ENCODE measurements at places on chromosomes 11 and 22.

DNA sequence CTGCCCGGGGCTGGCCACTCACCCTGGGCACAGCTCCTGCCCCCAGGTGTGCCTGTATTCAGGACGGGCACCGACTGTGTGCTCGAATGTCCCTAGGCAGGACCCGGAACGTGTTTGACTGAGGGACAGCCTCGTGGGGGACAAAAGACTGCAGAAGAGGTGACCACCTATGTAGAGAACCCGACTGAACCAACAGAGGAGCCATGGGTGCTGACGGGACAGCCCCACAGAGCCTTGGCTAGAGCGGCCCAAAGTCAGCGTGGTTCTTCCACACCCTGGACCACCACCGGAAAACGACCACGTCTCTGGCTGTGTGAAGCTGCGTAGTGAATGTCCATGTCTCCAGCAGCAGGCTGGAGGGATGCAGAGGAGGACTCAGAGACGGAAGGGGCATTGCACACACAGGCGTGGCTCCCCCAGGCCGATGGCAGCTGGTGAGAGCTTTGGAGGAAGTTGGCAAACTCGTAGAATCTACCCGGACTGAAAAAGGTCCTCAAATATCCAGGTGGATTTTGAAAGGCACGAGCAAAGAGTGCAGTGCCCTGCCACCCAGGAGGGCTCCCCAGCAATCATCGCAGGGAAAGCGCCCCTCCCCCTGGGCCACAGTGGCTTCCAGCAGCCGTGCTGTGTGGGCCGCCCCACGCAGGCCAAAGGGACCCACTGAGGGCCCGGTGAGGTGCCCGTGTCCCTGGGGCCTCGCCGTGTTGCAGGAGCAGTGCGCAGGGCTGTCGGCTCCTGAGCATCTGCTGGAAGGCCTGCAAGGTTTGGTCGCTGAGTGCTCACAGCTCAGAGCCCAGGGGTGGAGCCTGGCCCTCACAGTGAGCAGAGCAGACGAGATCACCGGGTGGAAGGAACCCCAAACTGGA, 17.5 kb upstream of the MUC5B start:
- DNase-seq = no peak

- no peak for DNase-seq
Observed at GRCh38 chr11:83493917-83494316, 207.8 kb upstream of the CCDC90B start.

GRCh38 chr22:17397756-17398547, 28.7 kb downstream of the CECR2 start:
- DNase-seq = no peak

GRCh38 chr22:23376256-23376655, 195.9 kb downstream of the BCR start:
- DNase-seq = no peak

- DNase-seq = no peak
Observed at GRCh38 chr11:12922418-12922817, 86.7 kb upstream of the RASSF10 start.

GRCh38 chr11:57482782-57483561, 22.6 kb downstream of the RTN4RL2 start:
- no peak for DNase-seq

GRCh38 chr11:27703481-27703880, 3.2 kb upstream of the BDNF start:
- DNase-seq = no peak

DNA sequence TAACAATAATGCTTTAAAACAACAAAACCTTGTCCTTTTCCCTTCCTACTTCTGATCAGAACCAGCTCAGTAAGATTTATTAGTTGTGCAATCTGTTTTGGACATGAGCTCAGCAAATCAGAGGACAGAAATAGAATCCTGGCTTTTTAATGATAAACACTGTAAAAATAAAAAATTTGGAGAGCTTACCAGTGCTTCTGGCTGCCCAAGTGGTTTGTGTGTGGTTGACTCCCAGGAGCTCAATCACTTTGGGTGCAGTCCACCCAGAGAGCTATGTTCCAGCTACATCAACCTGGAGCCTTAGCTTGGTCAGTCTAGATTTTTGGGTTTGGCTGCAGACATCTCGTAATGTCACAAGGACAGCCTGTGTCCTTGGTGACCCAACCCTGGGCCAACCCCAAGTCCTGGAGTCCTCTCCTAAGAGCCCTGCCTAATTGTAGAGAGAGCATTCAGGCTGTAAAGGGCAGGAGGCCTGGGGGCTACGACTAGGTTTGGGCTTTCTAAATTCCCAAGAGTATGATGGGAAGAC, 28.5 kb downstream of the CD44 start:
- no peak for DNase-seq

- DNase-seq = no peak
Observed at GRCh38 chr22:30873086-30873650, 95.4 kb downstream of the MORC2 start.

DNA sequence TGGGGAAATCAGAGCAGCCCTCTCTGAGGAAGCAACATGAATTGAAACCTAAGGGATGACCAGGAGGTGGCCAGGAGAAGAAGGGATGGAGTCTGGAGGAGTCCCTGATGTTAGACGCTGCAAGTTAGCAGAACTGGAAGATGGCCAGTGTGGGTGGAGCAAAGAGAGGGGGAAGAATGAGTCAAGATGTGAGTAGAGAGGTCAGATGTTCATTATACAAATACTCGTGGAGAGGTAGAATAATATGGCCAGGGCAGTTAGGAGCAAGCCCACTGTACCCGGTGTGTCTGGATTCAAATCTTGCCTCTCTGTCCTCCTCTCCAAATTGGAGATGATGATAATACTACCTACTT, 242.0 kb downstream of the TENM4 start:
- DNase-seq = no peak

DNA sequence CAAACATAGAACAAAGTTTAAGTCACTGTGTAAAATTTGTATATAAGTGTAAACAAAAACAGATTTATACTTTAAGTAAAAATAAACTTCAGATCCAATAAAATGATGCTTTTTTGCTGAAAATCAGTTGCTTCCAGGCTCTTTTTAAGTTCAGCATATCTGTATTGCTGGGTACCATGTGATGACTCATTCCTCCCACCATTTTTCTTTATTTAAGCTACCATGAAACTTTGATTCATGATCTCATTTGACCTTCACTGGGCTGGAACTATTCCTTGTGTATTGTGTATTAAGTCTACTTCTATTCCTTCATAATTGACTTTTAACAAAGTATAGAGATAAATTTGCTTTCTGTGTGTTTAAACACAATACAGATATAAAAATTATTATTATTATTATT, 46.3 kb upstream of the RRM1 start:
- DNase-seq = no peak

GRCh38 chr11:122308226-122308625, 192.2 kb upstream of the BLID start:
- no peak for DNase-seq

DNA sequence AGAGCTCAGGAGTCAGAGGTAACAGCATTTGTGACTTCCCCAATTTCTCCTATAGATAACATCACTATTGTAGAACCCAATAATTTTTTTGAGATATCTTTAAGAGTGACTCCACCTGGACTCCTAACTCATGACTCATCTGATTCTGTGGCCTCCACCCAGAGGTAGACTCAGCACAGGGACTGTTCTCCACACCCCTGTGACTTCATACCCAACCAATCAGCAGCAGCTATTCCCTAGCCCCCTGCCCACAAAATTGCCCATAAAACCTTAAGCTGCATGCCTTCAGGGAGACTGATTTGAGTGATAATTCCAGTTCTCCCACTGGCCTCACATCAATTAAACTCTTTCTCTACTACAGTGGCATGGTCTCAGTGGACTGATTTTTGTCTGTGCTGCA, 475.4 kb upstream of the FAT3 start:
- DNase-seq = no peak

DNA sequence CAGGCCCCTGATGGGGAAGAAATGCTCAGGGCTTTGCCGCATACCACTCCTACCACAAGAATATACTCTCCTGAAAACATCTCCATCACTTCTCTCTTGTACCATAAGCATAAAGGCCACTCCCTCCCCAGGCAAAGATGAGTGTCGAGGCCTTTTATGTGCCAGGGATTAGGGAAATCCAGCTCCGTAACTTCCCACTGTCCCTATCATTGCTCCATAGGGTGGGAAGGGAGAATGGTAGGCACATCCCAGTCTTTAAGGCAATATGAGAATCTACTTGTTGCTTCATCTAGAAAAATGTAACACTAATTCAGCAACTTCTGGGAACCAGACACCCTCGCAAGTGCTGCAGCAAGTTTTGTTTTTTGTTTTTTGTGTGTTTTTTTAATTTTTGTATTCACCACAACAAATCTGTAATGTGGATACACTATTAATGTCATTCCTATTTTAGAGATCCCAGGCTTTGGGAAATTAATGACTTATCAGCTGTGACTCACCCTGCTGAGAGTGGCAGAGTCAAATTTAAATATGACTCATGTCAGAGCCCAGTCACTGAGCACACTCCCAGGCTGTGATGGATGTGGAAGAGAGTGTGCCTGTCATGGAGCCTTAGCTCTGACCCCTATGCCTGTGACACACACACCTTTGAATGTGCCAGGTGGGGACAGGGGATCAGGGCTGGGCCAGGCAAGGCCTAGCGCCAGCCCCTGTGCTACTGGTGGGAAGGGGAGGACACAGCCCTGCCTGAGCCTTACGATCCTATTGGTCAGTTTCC, 23.4 kb downstream of the PANX1 start:
- no peak for DNase-seq

- DNase-seq = peak; percentile 18
Observed at GRCh38 chr11:126607374-126607773, 251.9 kb downstream of the ST3GAL4 start.

GRCh38 chr11:33618351-33618710, 82.3 kb downstream of the C11orf91 start:
- no peak for DNase-seq

DNA sequence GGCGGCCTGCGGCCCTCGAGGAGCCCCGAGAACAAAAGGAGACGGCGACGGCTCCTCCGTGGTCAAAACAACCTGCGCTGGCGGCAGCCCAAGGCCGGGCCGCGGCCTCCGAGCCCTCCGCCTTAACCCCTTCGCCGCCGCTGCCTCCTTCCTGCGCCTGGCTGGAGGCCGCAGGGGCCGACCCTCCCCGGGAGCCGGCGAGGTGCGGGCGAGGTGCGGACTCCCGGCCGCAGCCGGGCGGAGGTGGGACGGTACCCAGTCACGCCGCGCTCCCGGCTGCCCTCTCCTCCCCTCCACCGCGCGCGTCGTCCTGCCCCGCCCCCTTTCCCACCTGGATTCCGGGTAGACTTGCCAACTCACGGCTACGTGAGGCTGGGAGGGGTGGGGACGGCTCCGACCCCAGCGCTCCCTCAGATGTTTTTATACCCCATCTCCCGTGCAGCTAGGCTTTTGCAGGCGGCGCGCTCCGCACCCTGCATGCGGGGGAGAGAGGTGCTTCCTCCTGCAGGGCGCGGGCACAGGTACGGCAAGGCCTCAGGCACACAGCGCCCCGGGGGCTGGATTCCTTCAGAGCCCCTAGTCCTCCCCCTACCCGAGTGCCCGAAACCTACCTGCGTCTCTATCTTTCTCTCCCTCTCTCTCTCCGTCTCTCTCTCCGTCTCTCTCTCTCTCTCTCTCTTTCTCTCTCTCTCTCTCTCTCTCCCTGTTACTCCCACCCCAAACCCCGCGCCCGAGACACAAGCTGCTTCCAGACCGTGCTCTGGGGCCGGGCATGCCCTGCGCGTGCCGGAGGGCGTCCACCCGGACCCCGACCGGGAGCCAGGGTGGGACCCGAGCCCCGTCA, 2.0 kb downstream of the PDGFB start:
- no peak for DNase-seq

DNA sequence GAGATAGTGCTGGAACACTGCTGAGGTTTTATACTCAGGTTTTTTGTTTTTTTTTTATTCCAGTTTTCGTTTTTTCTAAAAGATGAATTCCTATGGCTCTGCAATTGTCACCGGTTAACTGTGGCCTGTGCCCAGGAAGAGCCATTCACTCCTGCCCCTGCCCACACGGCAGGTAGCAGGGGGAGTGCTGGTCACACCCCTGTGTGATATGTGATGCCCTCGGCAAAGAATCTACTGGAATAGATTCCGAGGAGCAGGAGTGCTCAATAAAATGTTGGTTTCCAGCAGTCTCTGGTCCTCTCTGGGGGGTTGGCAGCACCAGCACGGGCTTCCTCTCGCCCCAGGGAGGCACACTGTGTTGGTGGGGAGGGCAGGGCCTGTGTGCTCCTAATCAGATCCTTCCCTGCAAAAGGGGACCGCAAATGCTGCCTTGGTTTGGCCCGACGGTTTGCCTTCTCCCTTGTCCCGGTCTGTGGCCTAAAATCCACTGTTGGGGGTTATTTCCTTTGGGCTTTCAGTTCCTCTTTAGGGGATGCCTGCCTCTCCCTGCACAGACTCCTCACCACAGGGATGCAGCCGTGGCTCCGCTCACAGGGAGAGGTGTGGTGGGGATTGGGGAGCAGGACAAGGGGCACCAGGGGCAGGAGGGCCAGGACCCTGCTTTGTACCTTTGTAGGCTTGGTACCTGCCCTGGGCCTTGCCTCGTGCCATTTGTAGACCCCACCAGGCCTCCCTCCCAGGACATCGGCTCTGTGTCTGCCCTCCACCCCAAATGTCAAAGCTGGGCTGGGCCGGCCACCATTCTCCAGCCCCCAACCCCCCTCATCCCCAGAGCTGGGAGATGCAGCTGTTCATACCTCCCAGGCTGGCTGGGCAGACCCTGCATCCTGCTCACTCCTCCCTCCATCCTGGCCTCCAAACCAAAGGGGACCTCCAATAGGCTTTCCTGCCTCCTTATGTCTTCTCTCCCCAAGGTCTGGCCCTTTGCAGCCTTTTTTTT, 13.5 kb downstream of the MCAT start:
- DNase-seq = no peak

GRCh38 chr11:117733316-117733715, 63.7 kb downstream of the DSCAML1 start:
- no peak for DNase-seq

All from nucleus accumbens (tissue), 56 donors.